Naive thymus-derived CD4-positive, alpha-beta T cell (primary cell): ENCODE measurements at places on chromosomes 5 and 9.

DNA sequence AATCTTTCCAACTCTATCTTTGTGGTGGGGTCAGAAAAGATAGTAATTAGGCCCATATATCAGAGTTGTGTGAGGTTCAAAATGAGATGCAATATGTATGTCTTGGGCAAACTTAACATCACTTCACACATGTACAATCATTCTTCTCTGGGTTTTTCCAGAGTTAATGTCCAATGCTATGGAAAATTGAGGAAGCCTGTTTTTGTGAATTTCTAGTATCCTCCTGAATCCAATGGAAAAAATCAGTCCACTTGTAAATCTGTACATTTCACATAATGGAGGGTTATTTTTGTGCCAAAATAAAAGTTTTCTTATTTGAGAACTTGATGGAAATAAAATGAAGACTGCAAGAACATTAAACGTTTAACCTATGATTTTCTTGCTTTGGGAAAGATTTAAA is 155.6 kb upstream of the SEMA6A start:
- H3K27me3 ChIP-seq, result no peaks in the 10 kb centered on the region
- H3K27ac ChIP-seq, result no peak overlapping the region

GRCh38 chr5:3659907-3660306 is 64.3 kb downstream of the IRX1 start:
- no peaks in the 10 kb centered on the region for H3K27me3 ChIP-seq
- no peaks in the 10 kb centered on the region for H3K4me1 ChIP-seq
- DNase-seq, result no peak
- H3K36me3 ChIP-seq, result no peaks in the 10 kb centered on the region
- no peak overlapping the region for H3K4me3 ChIP-seq

DNA sequence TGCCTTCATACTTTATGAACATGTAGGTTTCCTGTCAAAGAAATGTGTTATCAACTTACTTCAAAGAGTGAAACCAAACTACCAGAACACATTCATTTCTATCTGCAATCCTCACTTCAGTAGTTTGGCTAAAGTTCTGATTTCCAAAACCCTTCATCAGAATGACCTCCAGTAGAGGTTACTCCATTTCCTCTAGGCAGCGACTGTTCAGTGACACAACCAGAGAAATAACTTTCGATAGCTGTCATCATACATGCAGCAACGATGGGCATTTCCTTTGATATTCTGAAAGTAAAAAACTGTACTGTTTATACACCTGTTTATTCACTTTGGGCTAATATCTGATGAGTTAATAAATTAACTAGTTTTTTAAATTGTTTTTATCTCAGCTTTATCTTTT is 532.5 kb upstream of the IZUMO3 start:
- H3K4me3 ChIP-seq, result no peak overlapping the region
- no peak for DNase-seq
- H3K4me1 ChIP-seq, result no peaks in the 10 kb centered on the region
- H3K27me3 ChIP-seq, result no peaks in the 10 kb centered on the region

- H3K36me3 ChIP-seq, result no peaks in the 10 kb centered on the region
- no peak for DNase-seq
- no peaks in the 10 kb centered on the region for H3K27me3 ChIP-seq
- H3K4me3 ChIP-seq, result no peak overlapping the region
- no peak overlapping the region for H3K27ac ChIP-seq
Observed at GRCh38 chr9:76592091-76592973, 133.3 kb downstream of the GCNT1 start.
